ENCODE measurements at places on chromosomes 12 and 14.

DNA sequence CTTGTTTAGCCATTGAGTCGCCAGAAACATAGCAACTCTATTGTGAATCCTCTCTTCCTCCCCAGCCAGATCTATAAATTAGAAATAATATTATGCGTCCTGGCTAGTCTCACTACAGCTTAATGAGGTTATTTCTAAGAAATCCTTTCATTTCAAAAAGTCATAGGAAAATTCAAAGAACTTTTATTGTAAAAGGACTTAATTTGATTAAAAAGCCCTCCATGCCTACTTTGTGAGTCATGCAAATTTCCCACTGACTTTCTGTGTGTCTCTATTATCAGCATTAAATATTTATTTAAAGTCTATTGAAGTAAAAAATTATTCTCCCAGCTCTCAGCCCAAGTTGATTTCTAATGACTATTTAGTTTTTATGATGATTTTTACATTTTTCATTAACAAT is 160.7 kb downstream of the PHLDA1 start:
- no peak for DNase-seq

DNA sequence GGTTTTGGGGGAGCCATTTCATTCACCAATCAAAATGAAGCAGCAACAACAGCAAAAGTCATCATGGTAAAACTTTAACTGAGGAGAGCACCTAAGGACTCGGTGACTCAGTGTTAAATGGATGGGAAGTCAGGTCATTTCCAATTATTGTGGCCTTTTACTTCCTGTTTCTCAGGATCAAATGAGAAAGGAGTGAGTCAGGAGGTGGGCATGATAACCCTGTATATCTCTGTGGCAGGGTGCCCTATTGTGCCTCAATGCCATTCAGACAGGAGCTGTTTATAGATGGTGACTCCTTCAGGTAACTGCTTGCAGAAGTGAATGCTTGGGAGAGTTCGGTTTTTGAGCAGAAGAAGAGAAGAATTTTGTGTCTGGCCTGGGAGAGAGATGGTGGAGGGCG is 135.5 kb upstream of the CPM start:
- no peak for DNase-seq

DNA sequence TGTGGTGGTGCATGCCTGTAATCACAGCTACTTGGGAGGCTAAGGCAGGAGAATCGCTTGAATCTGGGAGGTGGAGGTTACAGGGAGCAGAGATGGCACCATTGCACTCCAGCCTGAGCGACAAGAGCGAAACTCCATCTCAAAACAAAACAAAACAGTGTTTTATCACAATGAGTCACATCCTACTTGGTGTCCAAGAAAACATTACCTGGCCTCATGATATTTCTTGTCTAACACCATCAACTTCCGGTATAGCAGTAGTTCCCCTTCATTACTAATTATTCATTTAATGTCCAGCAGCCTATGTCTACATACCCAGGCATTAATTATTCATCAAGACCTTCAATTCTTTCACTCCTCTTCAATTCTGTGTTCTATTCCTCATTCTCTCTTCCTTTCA is 115.5 kb downstream of the CCDC59 start:
- DNase-seq: no peak

DNA sequence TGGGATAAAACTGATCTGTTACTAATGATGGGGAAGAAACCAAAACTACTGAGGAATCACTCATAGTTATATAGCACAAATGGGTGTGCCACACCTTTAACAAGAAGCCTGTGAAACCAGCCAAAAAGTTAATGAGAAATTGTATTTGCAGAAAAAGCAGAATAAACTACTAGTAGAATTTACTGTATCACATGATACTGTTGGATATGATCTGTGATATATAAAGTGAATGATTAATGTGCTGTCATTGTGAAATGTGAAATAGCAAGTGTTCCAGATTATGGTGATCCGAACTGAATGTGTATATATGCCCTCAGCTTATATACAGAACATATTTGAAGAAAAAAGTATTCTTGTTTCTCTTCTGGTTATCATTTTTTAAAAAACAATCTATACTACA is 30.5 kb downstream of the VEZT start:
- DNase-seq: no peak

DNA sequence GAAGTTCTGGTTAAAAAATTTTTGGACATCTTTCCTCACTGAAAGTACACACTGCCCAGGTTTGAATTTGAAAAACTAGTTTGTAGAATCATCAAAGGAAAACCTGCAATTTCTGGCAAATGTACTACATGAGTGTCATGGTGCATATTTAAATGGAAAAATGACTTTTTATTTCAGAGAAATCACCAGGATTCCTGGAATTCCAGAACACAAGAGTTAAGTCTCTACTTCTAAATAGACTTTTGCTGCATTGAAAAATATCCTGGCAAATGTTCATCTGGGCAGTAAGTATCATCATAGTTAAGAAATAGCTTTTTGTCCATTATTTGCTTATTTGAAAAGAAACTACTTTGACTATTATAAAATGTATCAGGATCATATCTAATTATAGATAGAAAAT is 275.1 kb downstream of the PRKD1 start:
- DNase-seq: no peak
